Stimulated activated CD4-positive, alpha-beta T cell treated with anti-CD3 and anti-CD28 coated beads, Interleukin-1b, Interleukin-23, amount 100 ng/mL, for 1 hour (primary cell): ENCODE measurements at places on chromosomes 2 and 18.

- DNase-seq, result no peak
These were observed 63.9 kb downstream of the KLHL29 start for GRCh38 chr2:23448906-23449305.

GRCh38 chr2:198137733-198138132, 333.3 kb downstream of the PLCL1 start:
- no peak for DNase-seq

DNA sequence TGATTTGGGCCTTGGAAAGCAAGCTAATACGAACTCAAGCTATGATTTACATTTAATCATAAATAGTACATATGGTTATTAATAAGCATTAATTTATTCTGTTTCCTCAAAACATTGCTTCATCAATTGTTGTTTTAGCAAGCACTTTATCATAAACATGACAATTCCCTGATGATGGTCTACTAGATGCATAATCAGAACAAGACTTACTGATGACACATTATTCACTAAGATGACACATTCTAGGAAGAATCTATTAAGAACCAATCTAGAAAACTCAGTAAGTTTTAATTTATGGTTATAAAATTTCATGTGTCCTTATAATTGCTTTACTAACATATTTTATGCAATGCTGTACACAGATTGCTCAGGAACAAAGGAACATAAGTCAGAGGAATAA, 815.2 kb downstream of the ERBB4 start:
- no peak for DNase-seq

- DNase-seq, result no peak
These were observed 44.3 kb upstream of the MRPL33 start for GRCh38 chr2:27727257-27727656.

DNA sequence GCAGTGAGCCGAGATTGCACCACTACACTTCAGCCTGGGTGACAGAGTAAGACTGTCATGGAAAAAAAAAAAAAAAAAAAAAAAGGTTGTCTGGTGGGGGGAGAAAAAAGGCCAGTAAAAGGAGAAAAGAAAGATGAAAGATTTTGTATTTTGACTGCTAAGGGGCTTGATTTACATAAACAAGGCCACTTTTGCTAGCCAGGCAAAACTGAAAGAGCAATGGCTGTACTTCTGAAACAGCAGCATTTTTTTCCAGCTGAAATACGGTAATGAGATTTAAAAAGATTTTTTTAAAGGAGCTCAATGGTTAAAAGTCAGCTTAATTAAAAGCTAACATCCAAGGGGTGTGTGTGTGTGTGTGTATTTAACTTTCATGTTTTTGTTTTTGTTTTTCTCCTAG, 11.3 kb upstream of the OXER1 start:
- no peak for DNase-seq

DNA sequence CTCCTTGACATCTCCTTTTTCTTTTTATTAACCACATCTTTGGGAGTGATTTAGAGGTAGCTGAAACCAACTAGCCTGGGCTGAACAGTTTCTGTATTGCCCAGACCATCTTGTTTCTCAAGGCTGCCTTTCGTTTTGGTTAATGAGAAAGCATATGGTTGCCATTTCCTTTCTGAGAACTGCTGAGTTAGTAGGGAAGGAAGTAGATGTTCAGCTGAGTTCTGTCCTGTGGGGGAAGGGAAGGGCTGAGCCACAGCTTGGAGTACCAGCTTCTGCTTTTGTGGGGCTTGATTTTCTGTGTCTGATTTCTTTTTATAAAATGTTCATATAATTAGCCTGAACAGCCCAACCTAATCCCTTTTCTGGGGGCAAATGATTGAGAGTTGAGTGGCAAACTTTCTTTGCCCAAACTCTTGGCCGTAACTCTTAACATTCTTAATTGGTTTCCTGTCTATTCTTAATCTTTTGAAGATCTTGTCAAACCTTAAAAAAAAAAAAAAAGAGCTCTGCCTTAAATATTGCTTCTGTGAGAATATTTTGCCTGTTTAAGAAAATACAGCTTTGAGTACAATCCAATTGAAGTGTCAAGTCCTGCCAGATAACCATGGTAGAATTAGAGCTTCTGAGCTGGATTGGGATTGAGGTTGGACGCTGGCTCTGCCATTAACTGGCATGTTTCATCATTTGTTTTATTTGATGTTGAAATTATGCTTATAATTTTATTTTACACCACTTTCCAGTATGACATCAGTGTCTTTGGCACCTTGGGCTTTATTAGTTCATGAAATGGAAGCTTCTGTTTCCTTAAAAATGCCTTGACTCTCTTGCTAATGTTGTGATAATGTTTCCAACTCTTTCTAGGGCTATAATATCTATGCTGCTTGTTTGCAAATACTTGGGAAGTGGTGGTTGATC, 1.9 kb upstream of the NABP1 start:
- DNase-seq, result no peak

DNA sequence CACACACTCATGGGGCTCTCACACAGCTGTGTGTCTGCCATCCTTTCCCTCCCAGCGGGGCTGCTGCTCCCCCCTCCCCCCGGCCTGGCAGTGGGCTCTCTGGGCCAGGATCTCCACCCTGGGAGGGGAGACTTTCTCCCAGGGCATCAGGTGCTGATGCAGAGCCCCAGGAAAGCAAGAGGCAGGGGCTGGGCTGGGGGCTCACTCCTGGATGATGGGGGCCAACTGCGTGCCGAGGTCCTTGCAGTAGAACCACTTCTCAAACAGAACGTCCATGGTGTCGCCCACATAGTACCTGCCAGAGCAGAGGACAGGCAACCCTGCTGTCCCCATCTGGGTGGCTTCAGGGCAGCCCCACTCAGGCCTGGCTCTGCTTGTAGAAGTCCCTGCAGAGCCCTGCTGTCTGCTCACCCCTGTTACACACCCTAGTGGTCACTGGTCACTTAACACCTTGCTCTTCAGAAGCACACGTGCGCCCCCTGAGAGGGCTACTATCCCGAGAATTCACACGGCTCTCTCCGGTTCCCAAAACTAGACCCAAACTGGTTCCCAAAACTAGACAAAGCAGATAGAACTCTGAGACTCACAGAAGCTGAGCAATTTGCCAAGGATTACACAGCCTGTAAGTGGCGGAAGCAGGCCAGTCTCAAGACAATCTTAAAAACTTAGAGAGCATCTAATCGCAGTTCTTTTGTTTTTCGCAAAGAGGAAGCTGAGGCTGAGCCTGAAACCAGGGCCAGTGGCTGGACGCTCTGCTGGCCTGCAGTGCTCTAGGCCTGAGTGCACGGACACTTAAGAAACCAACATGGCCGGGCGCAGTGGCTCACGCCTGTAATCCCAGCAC, 6.6 kb upstream of the OXER1 start:
- no peak for DNase-seq

DNA sequence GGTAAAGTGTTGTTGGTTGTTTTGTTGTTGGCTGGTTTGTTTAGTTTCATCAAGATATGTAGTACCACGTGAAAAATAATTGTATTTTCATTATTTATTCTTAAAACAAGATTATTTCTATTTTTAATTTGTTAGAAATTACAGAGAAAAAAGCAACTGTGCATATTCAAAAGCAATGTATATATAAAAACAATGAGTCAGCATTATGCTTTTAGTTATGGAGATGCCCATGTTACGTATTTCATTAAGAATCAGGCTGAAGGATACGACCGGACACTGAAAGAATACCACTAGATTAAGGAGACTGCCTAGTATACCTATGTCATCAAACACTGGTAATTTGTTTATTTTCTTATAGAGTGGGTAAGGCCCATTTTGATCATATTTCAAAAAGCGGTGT, 1188.4 kb upstream of the NXPH2 start:
- DNase-seq, result no peak

DNA sequence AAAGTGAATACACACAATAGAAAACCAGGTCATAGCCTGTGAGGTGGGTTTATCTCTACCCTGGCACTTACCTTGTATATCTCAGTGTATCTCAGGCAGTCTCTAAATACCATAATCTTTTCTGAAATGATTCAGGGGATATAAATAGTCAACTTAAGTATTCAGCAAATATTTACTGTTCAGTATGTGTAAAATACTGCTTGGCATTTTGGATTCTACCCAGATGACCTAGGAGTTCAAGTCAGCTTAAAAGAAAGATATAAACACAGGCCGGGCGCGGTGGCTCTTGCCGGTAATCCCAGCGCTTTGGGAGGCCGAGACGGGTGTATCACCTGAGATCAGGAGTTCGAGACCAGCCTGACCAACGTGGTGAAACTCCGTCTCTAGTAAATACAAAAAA, 23.8 kb downstream of the GRHL1 start:
- DNase-seq, result no peak

DNA sequence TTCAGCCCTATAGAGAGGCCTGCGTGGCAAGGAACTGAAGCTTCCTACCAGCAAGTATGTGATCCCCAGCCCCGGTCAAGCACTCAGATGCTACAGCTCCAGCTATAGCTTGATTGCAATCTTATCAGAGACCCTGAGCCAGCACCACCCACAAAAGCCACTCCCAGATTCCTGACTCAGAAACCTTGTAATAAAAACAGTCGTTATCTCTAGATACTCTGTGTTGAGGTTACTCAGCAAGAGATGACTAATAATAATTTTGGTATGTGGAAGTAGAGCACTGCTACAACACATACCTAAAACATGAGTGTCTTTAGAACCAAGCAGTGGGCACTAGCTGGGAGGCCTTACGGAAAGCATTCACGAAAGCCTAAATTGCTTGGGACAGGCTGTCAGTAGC, 216.9 kb downstream of the UXS1 start:
- peak; percentile 9 for DNase-seq

DNA sequence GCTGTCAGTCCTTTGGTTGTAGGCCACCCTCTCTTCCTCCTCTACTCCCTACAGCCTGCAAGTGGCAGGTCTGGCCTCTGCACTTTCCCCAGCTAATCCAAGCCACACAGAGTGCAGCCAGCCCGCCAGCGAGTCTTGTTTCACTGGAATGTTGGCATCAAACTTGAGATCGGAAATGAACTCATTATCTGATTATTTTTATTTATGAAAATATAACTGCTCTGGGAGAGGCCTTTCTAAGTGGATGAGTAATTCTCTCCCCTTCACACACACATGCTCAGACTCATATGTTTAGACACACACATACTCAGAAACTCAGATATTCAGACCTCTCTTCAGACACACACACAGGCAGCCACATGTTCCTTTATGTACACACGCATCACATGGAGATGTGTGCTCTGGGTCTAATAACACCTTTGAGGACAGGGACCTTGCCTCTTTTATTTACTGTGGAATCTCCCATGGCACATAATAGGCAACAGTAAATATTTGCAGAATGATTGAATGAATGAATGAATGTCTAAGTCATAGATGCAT, 151.3 kb downstream of the ZFP36L2 start:
- no peak for DNase-seq

DNA sequence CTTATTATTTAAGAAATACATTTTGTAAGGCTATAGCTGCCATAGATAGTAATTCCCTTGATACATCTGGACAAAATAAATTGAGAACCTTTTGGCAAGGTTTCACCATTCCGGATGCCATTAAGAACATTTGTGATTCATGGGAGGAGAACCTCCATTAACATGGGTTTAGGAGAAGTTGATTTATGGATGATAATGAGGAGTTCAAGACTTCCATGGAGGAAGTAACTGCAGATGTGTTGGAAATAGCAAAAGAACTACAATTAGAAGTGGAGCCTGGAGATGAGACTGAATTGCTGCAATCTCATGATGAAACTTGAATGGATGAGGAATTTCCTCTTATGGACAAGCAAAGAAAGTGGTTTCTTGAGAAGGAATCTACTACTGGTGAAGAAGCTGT, 17.3 kb downstream of the PHLPP1 start:
- DNase-seq, result no peak

GRCh38 chr2:7280790-7281189, 363.6 kb downstream of the RNF144A start:
- no peak for DNase-seq

- DNase-seq, result no peak
These were observed 36.1 kb downstream of the DHRS9 start for GRCh38 chr2:169105476-169105875.

- DNase-seq, result no peak
These were observed 435.4 kb downstream of the EIPR1 start for GRCh38 chr2:2942225-2942624.

DNA sequence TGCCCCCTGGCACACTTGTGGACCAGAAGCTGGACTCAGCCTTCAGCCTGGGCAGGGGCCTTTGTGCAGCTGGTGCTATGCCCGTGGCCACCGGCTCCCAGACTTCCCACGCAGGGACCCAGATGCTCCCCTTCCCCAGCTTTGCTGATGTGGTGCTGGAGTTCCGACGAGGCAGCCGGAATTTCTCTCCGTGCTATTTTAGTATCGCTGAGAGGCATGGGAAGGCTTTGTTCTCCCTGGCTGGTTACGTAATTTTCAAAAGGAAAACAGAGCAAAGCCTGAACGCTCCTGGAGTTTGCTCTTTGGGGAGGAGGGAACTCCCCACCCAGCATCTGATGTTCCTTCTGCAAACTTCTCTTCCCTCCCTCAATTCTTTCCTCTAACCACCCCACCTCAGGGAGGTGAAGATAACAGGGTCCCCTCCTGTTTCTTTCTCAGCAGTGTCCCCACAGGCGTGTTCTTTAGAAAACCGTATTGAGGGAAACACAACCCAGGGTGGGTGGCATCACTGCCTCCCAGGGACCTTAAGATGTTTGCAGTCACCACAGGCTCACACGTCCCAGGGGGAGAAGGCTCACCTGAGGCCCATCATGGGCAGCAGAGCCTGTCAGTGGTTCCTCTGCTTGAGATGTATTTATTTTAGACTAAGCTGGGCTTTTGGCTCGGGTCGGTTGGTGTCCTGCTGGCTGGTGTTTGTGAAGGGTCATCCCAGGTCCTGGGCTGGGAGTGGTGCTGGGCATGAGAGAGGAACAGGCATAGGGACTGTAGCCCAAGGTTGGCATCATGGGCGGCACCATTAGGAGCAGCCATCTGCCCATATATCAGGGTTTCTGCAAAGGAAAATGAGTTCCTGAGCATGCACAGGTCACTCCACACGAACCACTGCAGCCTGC, 95.0 kb downstream of the MAPK4 start:
- no peak for DNase-seq

DNA sequence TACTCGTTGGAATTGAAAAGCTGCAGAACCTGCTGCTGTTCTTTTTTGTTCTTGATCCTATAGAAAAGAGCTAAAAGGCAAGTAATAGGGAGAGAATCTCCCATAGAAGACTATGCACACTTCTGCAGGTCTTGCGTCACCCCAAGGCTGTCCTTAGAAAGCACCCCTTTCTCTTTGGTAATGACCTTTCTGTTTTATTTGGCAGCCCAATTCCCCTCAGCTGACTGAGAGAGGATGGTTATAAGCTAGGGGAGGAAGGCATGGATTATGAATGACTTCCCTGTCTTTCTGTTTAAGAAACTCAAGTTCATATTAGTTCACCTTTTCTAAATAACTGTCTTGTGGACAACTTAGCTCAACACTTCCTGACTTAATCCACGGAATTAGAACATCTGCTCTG, 122.9 kb downstream of the TXNL1 start:
- DNase-seq, result no peak

DNA sequence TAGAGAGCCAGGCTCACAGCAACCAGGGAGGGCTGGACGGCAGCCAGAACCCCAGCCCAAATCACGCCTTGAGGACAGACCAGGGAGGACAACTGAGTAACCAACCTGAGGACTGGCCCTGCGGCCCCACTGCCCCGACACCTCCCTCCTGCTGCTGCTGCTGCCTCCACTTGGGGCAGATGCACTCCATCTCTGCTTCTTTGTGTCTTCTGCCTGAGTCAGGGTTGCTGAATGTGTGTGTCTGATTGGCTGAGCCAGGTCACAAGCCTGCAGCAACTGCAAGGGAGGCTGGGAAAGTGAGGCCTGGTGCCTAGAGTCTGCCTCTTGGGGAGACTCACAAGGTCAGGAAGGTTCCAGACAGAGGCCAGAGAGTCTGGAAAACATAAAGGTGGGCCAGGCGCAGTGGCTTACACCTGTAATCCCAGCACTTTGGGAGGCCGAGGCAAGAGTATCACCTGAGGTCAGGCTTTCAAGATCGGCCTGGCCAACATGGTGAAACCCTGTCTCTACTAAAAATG, 83.4 kb downstream of the ZFP36L2 start:
- DNase-seq, result no peak
